ENCODE measurements at places on chromosomes 12 and 14.
A peak's percentile ranks its signal among the peaks of the same experiment; 100 is the strongest.

DNA sequence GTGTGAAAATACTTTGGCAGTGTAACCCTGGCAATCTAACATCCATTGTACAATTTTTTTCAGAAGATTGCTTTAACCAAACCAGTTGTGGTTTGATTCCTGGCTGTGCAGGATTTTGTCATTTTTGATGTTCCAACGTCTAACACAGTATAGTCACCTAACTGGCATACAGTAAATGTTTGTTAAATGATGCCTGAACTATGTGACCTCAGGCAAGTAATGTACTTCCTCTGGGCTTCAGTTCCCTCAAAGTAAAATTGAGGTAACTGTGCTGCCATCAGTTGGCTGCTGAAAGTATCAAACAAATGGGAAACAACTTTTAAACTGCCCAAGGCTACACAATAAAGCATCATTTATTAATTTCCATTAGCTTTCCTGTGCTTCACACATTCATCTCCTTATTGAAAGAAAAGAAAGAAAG lies 4.3 kb downstream of the TM7SF3 start:
- no peak overlapping the region for H3K4me3 ChIP-seq
- no peaks in the 10 kb centered on the region for H3K36me3 ChIP-seq
- H3K4me1 ChIP-seq: peaks cover 18% of the 10 kb centered on the region
- no peaks in the 10 kb centered on the region for H3K27me3 ChIP-seq

DNA sequence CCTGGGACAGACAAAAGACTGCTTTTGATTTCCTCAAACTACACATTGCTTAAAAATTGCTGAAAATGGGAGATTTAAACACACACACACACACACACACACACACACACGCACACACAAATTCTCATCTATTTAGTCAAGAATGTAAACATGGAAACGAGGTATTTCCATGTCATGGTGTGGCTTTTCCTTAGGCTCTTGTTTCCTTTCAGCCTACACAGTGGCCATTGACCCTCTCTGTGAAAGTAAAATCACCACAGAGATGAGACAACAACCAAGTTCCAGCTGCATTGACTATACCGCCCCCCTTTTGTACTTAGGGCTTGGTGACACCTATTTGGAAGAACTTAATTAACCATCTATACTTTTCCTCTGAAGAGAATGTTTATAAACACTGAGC lies 41.9 kb downstream of the TTC8 start:
- H3K4me3 ChIP-seq: no peak overlapping the region
- no peak for DNase-seq
- no peaks in the 10 kb centered on the region for H3K27me3 ChIP-seq
- H3K36me3 ChIP-seq: no peaks in the 10 kb centered on the region
- no peaks in the 10 kb centered on the region for H3K4me1 ChIP-seq

- DNase-seq: no peak
- no peaks in the 10 kb centered on the region for H3K36me3 ChIP-seq
- H3K27ac ChIP-seq: no peak overlapping the region
Measured at GRCh38 chr14:105411017-105411941, 8.3 kb upstream of the MTA1 start.

DNA sequence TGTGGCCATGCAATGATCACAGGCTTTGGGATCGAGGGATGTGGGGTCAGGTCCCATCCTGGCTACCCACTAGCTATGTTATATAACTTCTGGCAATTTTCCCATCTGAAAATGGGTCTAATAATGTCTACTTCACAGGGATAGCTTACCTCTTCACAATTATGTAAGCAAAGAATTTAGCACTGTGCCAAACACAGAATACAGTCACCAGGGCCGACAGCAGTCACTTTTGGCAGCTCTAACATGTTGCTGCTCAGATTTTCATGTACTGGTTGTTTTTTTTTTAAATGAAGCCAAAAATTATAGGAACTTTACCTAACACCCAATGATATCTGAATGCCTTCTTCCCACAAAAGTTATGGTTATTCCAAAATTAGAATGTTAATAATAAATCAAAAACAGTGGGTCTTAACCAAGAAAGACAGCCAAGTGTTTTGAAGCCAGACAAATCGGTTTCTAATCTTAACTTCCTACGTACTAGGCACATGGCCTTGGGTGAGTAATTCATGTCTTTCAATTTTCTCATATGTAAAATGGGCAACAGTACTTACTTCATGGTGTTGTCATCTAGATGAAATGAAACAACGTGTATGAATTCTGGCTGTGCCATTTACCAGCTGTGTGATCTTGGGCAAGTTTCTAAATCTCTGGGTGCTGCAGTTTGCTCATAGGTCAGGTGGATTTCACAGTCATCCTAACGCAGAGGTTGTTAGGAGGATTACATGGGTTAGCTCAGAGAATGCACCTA lies 13.0 kb upstream of the PCED1B start:
- H3K27me3 ChIP-seq: no peaks in the 10 kb centered on the region
- no peak for DNase-seq
- no peaks in the 10 kb centered on the region for H3K4me1 ChIP-seq
- H3K4me3 ChIP-seq: no peak overlapping the region
- H3K27ac ChIP-seq: no peak overlapping the region

DNA sequence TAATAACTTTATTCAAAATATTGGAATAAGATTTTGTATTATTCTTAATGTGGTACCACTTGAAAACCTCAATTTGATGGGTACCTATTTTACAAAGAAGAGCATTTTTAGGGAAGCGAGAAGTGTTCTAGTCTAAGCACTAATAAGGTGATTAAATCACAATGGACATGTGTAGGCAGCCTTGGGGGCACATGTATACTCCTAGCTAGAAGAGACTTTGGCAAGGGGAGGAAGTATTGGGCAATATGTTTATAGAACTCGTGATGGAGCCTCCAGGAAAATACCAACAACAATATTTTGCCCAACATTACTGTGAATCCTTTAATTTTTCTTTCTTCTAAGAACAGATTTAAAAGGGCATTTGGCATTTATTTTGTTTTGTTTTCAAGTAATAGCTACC lies 280.3 kb downstream of the ADAMTS20 start:
- H3K4me1 ChIP-seq: no peaks in the 10 kb centered on the region
- no peaks in the 10 kb centered on the region for H3K36me3 ChIP-seq
- no peaks in the 10 kb centered on the region for H3K27me3 ChIP-seq
- no peak overlapping the region for H3K27ac ChIP-seq

DNA sequence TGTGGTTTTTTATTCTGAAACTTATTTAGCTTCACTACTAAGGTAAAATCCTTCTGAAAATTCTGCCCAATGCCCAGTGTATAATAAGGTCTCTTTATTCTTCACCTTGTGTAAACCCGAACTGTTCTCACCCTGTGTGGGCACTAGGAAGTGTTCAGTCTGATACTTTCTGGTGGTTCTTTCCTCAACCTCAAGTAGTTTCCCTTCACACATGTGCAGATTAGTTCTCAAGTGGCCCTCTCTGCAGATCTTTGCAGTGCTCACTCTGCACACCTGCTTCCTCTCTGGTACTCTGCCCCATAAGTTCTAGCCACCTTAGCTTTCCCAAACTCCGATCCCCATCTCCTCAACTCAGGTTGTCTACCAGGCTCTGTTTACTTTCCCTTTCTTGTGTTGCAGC lies 61.6 kb downstream of the RAD51B start:
- no peaks in the 10 kb centered on the region for H3K27me3 ChIP-seq
- no peak overlapping the region for H3K27ac ChIP-seq
- H3K4me1 ChIP-seq: peaks cover 6% of the 10 kb centered on the region
- peak; percentile 28 for DNase-seq
- no peak overlapping the region for H3K4me3 ChIP-seq
- H3K36me3 ChIP-seq: no peaks in the 10 kb centered on the region

DNA sequence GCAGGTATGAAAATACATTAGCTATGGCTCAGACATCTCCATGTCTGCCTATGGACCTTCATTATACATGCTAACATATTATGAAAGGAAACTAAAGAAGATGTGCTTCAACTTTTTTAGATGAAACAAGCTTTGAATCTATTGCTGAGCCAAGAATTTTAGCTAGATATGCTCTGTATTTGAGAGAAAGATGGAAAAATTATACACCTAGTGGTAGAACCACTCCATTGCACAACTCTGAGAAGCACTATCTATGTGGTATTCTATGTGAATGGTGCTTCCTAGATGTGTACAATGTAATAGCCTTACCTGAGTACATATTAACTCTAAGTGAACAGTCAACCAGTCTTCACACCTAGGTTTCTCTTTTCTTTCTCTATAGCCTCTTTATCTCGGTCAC lies 17.3 kb downstream of the EPYC start:
- H3K36me3 ChIP-seq: no peaks in the 10 kb centered on the region
- H3K27me3 ChIP-seq: no peaks in the 10 kb centered on the region
- H3K4me1 ChIP-seq: no peaks in the 10 kb centered on the region

DNA sequence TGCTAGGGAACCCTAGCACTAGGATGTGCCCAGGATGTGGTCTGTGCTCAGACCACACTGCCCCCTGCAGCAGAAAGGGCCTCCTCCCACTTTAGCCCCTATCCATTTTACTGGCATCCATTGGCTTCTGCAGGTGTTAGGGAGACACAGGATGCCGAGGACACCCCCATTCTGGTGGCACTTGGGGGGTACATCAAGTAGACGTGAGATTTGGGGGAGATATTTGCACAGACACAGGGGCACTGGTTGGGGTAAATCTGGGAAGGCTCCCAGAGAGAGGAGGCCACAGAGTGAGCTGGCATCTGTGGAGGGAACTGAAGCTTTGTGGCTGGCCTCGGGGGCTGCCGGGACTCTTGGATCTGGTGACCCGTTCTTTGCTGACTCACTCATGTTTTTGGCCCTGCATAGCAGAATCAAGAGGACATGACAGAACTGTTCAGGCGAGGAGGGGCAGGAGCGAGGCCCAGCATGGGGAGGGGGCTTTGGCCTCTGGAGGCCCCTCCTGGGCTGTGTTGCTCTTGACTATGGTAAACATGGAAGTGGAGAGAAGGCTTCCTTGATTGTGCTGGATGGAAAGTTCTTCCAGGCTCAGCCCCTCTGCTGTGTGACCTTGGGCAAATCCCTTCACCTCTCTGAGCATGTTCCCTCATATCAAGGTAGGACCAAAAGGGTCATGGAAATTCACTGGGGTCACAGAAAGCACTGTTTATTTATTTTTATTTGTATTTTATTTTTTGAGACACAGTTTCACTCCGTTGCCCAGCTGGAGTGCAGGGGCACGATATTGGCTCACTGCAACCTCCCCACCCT lies 1.8 kb downstream of the PLBD2 start:
- peaks cover 13% of the 10 kb centered on the region for H3K4me1 ChIP-seq
- DNase-seq: no peak
- H3K4me3 ChIP-seq: no peak overlapping the region
- no peaks in the 10 kb centered on the region for H3K27me3 ChIP-seq

GRCh38 chr14:99930420-99931274 lies 134.6 kb upstream of the EVL start:
- no peaks in the 10 kb centered on the region for H3K27me3 ChIP-seq
- H3K27ac ChIP-seq: no peak overlapping the region
- H3K4me3 ChIP-seq: no peak overlapping the region
- no peak for DNase-seq
- no peaks in the 10 kb centered on the region for H3K36me3 ChIP-seq

GRCh38 chr14:21192875-21193535 lies 37.1 kb upstream of the OR5AU1 start:
- no peak overlapping the region for H3K27ac ChIP-seq
- H3K4me3 ChIP-seq: no peak overlapping the region
- no peak for DNase-seq
- H3K4me1 ChIP-seq: peaks cover 17% of the 10 kb centered on the region
- no peaks in the 10 kb centered on the region for H3K27me3 ChIP-seq

- peak; percentile 30 for DNase-seq
- H3K36me3 ChIP-seq: peaks cover 3% of the 10 kb centered on the region
- peaks cover 32% of the 10 kb centered on the region for H3K4me1 ChIP-seq
Measured at GRCh38 chr12:112906712-112907414, at the start of gene OAS1. Gene OAS1, plus strand, starts transcription at chr12:112906962. Its CDS starts 78 bp downstream, at chr12:112907040.

- no peak overlapping the region for H3K27ac ChIP-seq
- no peaks in the 10 kb centered on the region for H3K4me1 ChIP-seq
- no peaks in the 10 kb centered on the region for H3K36me3 ChIP-seq
- no peak for DNase-seq
- no peaks in the 10 kb centered on the region for H3K27me3 ChIP-seq
Measured at GRCh38 chr14:88208858-88209257, 114.2 kb downstream of the KCNK10 start.

GRCh38 chr14:30655124-30655523 lies 33.0 kb downstream of the SCFD1 start:
- H3K27me3 ChIP-seq: no peaks in the 10 kb centered on the region
- no peak overlapping the region for H3K4me3 ChIP-seq
- no peak for DNase-seq
- H3K4me1 ChIP-seq: no peaks in the 10 kb centered on the region
- no peak overlapping the region for H3K27ac ChIP-seq

DNA sequence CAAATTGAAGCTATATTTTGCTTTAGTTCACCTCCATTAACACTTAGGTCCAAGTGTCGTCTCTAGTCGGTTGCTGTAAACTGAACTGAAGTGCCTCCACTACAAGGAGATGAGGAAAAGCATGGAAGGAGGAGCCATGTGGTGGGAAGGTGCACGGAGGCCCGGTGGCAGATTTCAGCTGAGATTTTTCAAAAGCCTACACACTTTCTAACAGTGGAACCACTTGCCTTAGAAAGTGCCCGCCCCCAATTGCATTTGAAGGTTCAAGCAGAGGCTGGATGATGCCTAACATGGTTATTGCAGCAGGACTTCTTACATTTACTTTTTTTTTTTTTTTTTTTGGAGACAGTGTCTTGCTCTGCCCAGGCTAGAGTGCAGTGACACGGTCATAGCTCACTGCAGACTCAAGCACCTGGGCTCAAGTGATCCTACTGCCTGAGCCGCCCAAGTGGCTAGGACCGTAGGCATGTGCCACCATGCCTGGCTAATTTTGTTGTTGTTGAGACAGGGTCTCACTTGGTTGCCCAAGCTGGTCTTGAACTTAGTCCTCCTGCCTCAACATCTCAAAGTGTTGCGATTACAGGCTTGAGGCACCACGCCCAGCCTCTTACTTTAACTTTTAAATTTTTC lies 27.6 kb downstream of the EML1 start:
- no peak overlapping the region for H3K27ac ChIP-seq
- H3K4me3 ChIP-seq: no peak overlapping the region
- peaks cover 30% of the 10 kb centered on the region for H3K27me3 ChIP-seq
- no peaks in the 10 kb centered on the region for H3K36me3 ChIP-seq
- no peaks in the 10 kb centered on the region for H3K4me1 ChIP-seq

- no peak overlapping the region for H3K27ac ChIP-seq
- H3K27me3 ChIP-seq: no peaks in the 10 kb centered on the region
- no peak for DNase-seq
- H3K36me3 ChIP-seq: no peaks in the 10 kb centered on the region
Measured at GRCh38 chr12:24229031-24229700, 279.7 kb upstream of the SOX5 start.

GRCh38 chr14:59600211-59600945 lies 23.8 kb upstream of the CCDC175 start:
- H3K4me3 ChIP-seq: no peak overlapping the region
- H3K27me3 ChIP-seq: no peaks in the 10 kb centered on the region
- H3K4me1 ChIP-seq: no peaks in the 10 kb centered on the region
- DNase-seq: no peak

DNA sequence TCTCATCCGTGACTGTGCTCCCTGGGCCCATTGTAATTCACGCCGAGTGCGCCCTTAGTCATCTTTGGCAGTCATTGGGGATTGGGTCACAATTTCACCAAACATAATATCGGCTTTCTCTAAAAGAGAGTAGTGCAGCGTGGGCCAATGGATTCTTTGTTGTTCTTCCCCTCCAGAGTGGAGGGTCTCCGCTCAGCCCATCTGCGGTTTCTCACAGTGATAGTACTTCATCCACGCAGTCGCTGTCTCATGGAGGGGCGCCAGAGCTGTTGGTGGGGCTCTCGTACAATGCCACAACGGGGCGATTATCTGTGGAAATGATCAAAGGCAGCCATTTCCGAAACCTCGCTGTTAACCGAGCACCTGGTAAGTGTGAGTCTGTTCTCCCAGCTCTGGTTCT lies 321.8 kb downstream of the SNAPC1 start:
- no peaks in the 10 kb centered on the region for H3K4me1 ChIP-seq
- DNase-seq: no peak
- H3K27me3 ChIP-seq: no peaks in the 10 kb centered on the region
- H3K27ac ChIP-seq: no peak overlapping the region
